ENCODE measurements at places on chromosomes 5 and 9.

GRCh38 chr5:132222649-132223038 is 5.0 kb downstream of the P4HA2 start:
- DNase-seq: no peak

GRCh38 chr9:3027210-3027609 is 183.3 kb upstream of the PUM3 start:
- no peak for DNase-seq

DNA sequence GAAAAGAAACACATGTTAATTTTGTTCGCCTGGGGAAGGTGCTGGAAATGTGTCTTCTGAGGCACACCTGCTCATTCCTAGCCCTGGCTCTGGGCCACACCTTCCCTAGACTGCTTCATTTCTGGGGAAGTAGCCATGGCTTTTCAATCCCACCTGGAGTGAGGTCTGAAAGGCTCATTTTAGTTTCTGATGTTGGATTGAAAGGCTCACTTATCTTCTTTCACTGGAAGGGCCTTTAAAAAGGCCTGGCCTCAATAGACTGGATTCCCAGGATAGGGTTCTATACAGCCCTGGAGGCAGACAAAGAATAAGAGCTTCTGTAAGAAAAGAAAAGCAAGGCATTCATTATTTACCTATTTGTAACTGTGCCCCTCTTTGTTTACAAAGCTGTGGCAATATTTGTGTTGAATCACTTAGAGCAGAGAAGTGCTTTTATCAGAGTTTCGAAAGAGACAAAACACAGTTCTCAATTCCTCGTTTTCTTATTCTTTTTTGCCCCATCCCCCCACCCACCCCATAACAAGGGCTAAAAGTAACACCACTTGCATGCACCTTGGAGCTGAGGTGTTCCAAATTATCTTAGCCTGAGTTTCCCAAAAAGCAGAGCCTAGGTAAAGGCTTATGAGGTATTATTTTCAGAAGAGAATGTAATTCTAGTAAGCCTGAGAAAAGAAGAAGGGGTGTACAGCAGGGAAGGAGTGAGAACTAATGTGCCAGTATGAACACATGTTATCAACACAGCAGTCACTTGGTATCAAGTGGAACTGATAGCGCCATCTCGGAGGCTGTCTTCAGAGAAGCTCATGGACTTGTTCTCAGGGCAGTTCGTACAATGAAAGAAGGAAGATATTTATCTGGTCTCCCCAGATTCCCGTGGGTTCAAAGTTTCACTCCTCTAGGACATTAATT is 413.1 kb downstream of the KCTD16 start:
- no peak for DNase-seq

GRCh38 chr9:113558632-113559502 is 95.3 kb downstream of the RGS3 start:
- DNase-seq: no peak

DNA sequence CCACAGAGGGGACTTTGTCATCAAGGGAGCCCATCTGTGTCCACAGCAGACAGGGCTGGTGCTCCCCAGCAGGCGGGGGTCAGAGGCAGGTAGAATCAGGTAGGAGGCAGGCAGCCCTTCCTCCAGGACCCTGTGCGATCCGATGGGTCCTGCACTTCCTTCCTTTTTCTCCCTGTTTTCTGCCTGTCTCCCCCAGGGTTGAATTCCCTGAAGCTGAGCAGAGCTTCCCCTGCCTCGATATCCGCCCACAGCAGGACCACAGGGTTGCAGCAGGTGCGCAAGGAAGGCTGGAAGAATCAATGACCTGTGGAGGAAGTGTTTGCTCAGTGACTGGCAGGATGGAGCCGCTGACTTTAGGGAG is 69.2 kb downstream of the MRPL36 start:
- no peak for DNase-seq

DNA sequence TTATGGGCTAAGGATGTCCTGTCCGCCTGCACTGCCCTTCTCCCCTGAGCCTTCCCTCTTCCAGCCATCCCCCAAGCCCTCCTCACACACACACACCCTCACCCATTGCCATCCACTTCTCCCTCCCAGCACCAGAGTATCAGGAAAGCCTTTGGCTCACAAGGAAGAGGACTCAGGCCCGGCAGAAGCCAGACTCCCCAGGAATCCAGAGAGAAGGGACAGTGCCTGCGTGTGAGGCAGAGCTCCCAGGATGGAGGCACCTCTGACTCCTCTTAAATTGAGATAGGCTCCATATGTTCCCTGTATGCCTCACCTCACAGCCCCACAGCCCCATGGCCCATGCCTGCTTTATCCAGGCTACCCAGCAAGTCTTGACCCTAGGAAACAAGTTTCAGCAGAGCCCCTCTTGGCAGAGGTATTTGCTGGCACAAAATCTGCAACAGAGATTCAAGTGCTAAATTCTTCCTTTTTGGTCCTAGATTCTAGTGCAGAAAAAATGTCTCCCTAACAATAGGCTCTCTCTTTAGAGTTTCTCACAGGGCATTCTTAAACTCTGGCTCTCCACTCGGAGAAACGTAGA is 761 bp downstream of the IL17B start:
- DNase-seq: no peak

DNA sequence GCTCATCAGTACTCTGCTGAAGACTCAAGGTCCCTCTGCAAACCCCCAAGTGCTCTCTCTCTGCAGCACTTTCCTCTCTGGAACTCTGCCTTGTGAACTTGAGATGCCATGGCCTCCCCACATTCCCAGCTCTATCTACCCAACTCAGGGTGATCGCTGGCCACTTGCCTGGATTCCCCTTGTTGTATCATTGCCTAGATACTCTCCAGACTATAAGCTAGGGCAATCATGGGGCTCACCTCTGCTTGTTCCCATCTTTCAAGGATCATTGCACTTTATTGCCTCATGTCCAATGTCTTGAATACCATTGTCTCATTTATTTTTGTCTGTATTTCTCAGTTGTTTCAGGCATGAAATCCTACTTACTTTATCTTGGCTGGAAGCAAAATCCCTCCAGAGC is 144.1 kb downstream of the PLPPR1 start:
- no peak for DNase-seq

- no peak for DNase-seq
Measured at GRCh38 chr9:134847138-134847537, 33.5 kb upstream of the FCN2 start.

DNA sequence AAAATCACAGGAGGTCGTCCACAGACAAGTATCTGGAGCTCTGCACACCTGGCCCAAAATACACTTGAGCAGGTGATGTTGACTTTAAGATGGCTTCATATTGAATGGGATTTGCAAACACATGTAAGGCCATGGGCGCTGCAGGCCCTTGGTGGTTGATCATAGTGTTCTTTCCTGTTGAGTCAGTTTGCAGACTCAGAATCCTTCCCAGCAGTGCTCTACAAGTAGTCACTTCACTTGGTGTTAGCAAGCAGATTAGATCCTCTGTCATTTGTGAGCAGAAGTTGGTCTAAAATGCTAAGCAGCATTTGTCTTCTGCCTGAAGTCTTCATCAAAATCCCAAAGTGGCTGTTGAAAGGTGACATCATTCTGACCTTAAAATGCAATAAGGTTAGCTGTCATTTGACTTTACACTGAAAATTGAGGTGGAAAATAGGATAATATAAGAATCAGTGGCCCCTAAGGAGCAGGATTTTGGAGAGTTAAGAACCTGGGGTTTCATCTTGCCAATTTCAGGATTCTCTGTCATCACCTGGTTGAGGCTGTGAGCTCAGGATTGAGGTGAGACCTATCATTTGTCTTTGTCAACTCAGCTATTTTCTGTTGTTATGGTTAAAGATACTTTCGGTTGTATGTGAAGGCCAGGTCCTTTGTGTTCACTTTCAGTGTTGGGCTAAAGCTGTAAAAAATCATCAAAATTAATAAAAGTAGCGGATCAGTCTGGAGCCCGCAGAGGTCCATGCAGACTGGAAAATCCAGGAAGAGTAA is 114.5 kb downstream of the LRRC70 start:
- no peak for DNase-seq

DNA sequence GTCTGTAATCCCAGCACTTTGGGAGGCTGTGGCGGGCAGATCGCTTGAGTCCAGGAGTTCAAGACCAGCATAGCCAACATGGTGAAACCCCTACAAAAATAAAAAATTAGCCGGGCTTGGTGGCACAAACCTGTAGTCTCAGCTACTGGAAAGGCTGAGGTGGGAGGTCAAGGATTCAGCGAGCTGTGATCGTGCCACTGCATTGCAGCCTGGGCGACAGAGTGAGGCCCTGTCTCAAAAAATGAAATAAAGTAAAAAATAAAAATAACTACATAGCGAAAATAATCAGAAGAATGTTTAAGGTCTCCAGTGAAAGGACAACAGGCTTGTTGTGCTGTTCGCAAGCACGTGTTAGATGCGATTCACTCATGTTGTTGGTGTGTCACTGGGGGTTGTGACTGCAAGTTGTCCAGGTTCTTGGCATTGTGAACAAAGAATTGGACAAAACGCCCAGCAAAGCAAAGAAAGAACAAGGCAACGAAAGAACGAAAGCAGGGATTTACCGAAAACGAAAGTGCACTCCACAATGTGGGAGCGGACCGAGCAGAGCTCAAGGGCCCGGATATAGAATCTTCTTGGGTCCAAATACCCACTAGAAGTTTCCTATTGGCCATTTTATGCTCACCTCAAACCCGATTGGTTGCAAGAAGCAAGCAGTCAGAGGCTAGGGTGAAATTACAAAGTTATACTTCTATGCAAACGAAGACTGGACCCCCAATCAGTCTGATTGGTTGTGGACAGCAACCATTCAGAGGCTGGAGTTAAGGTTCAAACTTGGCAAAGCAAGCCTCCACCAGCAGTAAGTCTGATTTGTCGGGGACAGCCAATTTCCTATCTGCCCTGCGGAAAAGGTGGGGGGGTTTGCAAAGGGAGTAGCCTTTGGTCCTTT is 844 bp upstream of the MCCC2 start:
- DNase-seq: peak; percentile 11

- DNase-seq: no peak
Measured at GRCh38 chr9:121855476-121855875, 204.0 kb downstream of the DAB2IP start.

DNA sequence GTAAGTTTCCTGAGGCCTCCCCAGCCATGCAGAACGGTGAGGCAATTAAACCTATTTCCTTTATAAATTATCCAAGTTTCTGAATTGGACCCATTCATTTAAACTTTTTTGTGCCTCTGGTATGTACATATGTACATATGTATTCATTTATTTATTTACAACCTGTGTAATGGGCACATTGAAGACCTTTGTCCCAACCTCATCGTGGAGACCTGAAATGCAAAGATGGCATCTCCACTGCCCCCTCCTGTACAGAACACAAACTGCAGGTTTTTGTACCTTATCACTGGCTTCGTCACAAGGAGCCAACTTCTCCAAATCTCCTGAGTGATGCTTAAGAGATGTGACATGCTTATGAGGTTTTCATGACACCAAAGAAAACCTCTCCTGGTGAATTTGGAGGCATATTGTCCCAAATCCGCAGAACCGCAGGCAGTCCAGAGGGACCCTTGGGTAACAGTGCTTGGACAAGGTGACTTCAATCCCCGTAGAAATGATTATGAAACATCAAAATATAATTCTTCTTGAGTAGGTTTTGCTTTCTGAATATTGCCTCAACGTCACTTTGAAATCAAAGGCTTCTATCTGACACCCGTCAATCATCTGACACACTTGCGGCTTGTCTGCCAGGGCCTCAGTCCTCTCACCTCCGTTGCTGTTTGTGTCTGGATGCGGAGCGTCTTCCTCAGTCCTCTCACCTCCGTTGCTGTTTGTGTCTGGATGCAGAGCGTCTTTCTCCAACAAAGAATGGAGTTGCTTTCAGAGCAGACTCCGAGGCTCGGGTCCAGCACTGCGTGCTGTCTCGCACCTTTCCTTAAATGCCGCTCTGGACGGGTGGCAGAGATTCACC is 135.0 kb upstream of the IRX4 start:
- no peak for DNase-seq

- no peak for DNase-seq
Measured at GRCh38 chr5:16690243-16690852, 73.6 kb upstream of the RETREG1 start.

DNA sequence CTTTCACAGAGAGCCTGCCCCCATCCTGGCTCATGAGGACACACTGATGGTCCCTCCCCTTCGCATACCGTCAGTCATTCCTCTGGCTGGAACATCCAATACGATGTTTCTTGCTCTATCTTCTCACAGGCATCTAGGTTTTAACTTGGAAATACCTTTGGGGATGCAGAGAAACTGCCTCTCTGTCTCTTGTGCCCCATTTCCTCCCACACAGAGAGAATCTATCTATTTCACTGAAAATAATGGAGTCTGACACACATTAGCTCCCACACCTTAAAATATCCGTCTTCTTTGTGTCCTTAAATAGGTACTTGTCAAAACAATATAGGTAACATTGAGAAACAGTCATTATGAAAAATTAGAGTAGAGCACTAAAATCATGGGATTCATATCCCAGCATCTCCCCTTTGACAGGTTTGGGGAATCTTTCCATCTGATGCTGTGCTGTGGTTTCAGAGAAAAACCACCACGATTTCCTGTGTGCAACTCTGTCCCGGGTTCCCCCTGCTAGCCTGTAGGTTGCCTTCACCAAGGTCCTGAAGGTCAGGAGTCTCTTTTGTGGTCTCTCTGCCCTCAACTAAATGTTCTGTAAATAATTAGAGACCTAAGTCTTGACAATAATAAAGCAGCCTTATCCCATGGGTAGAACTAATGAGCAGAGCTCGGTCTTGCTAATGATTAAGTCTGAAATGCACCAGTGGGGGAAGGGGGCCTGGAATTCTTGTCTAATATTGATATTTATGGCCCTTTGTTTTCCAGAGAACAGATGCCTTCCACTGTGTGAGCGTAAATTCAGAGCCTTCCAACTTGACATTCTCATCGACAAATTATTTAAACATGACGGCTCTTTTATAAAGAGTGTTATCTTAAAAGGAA is 371.0 kb downstream of the ICE1 start:
- DNase-seq: no peak

GRCh38 chr5:72154076-72154756 is 46.9 kb downstream of the MAP1B start:
- no peak for DNase-seq

- DNase-seq: no peak
Measured at GRCh38 chr5:50727149-50727496, 60.7 kb downstream of the PARP8 start.

DNA sequence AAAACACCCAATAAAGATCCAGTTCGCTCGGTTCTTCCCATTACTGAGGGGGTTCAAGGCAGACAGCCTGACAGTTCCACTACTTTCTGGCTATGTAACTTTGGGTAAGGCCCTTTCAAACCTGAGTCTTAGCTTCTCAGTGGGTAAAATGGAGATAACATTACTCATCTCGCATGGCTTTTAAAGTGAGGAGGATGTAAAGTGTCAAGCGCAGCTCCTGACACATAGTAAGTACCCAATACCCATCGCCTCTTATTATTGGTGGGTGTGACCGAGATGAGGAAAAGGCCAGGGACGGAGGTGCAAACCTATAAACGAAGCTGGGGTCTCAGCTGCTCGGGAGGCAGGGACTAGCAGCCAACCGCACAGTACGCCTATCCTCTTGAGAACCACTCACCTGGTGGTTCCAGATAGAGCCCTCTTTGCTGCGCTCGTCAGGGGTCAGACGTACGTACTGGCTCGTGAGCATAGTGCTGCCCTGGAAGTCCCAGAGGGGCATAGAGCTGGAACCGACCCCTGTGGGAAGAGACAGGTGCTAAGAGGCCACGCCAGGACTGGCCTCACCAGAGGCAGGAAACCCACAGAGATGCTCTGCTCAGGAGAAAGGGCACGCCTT is 584 bp downstream of the LMAN2 start:
- no peak for DNase-seq

- no peak for DNase-seq
Measured at GRCh38 chr9:113715086-113715485, 161.0 kb upstream of the ZNF618 start.

- no peak for DNase-seq
Measured at GRCh38 chr9:89311346-89312221, 589 bp downstream of the CKS2 start.

Data from GOT3 (cell line).